ENCODE measurements at places on chromosomes 11 and 22.

- no peak for DNase-seq
Measured at GRCh38 chr22:30564045-30564760, 10.3 kb downstream of the GAL3ST1 start.

- peak; percentile 49 for DNase-seq
Measured at GRCh38 chr11:92295175-92296137, 70.8 kb downstream of the FAT3 start.

- DNase-seq: peak; percentile 91
Measured at GRCh38 chr22:31646186-31647019, 15.6 kb downstream of the PISD start.

- peak; percentile 26 for DNase-seq
Measured at GRCh38 chr11:26287067-26287518, 44.8 kb upstream of the ANO3 start.

- no peak for DNase-seq
Measured at GRCh38 chr22:20651286-20651685, 122.6 kb upstream of the SERPIND1 start.

DNA sequence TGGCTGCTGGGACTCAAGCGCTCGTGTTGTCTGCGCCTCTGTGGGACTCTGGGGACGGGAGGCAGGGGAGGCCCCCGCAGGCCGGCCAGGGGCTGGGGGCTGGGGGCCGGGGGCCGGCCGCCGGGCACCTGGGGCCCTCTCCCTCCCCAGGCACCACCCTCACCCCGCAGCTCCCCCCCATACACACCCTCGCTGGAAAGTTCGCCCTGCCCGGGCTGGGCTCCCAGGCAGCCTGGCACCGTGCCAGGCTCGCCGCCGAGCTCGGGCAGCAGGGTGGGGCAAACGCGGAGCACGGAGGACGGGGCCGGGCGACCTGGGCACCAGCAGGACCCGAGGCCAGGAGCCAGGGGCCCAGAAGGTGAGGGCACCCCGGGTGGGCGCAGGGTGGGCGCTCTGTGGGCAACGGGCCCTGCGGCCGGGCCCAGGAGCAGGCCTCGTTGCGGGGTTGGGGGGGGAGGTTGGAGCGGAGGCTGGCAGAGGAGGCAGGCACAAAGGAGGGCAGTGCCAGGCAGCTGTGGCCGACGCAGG lies 76.7 kb upstream of the WNT7B start:
- peak; percentile 79 for DNase-seq

GRCh38 chr22:22235558-22235957 lies 9.0 kb upstream of the VPREB1 start:
- peak; percentile 52 for DNase-seq

Data from epithelial cell of esophagus (primary cell).